ENCODE measurements at places on chromosomes 16 and 17.

- DNase-seq, result no peak
Measured at GRCh38 chr17:17582372-17582771, 9.1 kb downstream of the PEMT start.

DNA sequence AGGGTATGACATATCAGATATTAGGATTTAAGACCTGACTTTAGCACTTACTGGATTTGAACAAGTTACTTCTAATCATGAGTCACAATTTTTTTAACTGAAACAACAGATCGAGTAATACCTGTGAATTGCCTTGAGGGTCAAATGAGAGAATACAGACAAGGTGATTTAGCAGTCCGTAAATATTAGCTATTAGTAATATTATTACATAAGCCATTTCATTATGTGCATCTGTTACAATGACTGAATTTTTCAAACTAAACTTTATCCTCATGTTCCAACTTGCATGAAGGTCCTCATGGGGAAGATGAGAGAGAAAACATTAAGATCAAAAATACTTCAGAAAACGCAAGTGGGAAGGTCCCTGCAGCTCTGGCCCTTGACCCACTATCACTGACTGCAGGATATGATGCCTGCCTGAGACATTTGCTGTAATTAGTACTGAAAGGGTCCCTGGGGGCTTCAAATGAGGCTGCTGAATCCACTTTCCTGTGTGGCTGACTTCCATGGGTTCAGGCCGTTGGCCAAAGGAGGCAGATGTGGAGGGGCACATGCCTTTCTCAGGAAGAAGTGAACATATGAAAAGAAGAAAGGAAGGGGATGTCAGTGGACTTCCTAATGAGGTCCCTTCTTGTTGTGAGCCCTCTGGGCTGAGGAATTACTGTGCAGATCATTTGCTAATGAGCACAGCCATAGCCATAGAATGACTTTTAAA, 441.7 kb downstream of the CDH11 start:
- DNase-seq, result no peak

- DNase-seq, result no peak
Measured at GRCh38 chr17:45333702-45334092, 16.9 kb upstream of the MAP3K14 start.

DNA sequence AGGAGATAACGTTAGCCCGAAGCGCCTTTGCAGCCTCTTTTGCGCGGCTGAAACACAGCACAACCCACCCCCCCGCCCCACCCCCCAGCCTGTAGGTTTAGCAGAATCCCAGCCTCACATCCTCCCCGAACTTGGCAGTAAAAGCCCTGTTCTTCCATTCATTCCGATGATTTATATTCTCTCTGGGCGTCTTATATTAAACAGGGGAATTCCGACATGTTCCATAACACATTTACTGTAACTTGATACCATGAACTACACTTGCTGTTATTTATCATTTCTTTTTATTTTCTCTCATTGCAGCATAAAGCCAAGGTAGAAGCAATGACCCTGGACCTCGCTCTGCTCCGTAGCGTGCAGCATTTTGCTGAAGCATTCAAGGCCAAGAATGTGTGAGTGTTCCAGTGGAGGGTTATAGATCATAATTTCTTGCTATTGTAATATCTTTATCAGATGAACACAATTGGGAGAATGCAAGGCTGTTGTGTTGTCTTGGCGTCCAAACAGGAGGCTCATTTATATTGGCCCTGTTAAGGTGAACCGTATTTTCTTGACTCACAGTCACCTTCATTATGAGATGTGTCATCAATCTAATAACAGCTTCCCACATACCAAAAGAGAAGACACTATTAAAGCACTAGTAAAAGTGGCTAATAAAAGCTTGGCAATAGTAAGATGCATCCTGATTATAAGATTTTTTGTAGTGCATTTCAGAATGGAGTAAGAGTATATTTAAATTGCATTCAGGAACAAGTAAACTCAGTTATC, 287.3 kb downstream of the WWOX start:
- DNase-seq, result no peak

- no peak for DNase-seq
Measured at GRCh38 chr16:979859-980594, 1.5 kb upstream of the SOX8 start.

GRCh38 chr16:73228649-73229048, 180.7 kb upstream of the ZFHX3 start:
- DNase-seq, result no peak

Measured in COR-L47 (cell line).